ENCODE measurements at places on chromosomes 1 and 21.
A peak's percentile ranks its signal among the peaks of the same experiment; 100 is the strongest.

DNA sequence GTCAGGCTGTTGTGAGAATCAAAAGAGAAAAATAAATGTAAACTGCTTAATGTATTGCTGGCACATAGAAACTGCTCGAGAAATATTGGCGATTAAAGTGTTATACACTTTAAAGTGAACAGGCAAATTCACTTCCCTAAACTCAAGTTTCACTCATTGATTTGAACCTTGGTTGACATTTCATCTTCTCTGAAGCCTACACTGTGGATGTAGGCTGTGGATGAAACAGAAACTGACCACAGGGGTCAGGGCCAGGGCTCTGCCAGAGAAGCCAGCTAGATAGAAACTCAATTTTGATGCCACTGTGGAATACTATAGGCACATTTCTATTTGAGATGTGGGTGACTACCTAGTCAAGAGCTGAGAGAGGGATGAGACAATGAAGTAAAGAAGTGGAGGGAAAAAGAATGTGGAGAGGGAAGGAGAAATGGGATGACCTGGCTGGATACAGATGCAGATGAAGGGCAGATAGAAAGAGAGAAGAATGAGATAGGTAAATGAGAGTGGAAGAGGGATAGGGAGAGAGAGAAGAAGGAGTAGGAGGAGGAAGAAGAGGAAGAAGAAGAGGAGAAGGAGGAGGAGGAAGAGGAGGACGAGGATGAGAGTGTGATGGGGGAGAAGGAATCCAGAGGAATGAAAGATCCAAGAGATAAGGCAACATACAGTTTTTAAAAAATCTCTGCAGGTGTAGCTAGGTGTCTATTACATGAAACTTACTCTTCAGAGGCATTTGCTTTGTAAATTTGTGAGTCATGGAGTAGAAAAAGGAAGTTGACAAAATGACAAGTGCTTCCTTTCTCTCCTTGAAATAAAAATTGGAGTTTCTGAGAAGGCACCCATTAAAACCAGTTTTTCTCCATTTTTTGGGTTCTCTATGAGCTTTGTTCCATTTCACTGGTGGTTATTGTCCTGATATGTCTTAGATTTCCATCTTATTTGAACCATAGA lies 17.4 kb upstream of the CD1D start:
- no peak for DNase-seq

GRCh38 chr21:28148400-28149064 lies 844.1 kb downstream of the LTN1 start:
- no peak for DNase-seq

DNA sequence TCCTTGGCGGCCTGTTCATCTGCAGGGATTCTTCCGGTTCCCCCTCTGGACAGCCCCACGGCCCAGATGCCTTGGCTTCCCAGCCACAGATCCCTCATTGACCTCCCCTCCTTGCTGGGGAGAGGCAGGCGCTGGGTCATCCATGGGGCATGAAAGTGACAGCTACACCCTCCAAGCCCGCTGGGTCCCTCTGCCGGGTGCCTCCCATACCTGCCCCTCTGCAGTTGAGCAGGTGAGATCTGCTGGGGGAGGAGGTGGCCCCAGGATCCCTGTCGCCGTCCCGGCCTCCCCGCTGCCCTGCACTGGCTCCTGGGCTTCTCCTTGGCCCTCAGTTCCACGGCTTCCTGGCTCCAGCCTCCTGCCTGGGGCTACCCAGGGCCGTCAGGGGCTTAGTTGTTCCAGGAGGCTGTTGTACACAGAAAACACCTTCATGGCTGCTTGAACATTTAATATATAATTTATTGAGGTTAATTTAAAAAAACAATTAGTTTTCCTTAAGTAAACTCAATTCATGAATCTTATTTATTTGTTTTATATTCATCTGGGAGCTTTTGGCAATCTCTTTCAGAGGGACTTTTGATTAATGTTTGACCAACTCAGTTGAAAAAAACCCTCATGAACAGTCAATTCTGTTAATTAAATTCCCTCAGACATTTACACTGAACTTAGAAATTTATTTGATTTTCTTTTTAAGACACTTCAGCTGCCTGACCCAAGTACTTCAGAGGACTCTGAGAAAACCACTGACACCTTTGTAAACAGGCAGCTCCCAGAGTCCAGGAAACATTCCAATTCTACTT lies 67.6 kb upstream of the ABCG1 start:
- DNase-seq: no peak

- DNase-seq: peak; percentile 43
These were observed 44.7 kb downstream of the SLC44A3 start for GRCh38 chr1:94864821-94865220.

DNA sequence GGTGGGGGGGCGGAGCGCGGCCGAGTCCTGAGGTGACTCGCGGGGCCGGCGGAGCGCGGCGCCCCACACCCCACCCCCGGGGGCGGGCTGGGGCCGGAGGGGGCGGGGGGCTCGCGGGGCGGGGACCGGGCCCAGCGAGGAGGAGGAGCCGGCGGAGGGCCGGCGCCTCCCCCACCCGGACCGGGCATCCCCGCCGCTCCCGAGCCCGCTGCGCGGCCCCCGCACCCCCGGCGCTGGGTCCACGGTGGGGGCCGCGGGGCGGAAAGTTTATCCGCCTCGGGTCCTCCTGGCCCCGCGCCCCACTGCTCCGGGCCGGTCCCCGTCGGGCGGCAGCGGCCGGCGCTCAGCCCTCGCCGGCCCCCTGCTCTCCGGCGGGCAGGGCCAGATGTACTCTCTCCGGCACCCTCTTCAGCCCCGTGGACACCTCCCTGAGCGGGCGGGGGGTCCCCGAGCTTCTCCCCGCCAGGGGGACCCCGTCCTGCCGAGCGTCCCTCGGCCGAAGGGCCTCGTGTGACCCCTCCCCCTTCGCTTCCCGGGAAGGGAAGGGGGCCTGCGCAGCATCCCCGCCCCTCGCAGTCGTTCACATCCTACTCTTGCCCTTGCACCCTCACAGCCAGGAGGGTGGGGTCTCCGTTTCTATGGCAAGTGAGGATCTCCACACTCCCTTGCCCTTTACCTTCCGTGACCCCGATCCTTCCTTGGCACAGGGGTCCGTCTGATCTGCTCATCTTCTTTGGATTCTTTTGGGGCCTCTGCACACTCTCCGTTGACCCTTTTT lies 663 bp downstream of the CAMTA1 start:
- DNase-seq: peak; percentile 46

GRCh38 chr1:76012341-76013205 lies 62.0 kb upstream of the ST6GALNAC3 start:
- no peak for DNase-seq

DNA sequence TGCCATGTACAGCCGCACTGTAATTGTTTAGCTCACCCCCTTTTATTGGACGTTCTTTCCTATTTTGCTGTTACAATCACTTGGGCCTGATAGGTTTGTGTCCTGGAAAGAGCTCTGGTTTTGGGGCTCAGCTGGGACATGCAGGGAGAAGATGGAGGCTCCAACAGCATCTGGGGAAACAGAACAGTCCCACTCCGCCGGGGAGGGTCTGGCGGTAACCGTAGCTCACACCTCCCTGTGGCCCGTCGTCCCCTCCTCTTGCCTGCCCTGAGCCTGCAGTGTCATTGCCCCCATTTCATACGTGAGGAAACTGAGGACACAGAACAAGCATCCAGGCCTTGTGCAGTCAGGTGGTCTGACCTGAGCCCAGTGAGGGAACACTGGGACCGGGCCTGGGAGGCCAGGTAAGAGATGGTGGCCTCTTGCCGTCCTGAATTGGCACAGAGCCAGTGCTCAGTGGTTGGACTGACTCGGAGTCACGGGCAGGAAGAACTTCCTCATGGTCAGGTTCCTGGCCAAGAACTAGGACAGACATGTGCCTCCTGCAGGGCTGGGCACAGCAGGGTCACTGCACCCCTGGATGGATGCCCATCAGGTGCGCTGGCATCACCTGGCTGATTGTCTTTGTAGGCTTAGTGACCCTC lies 41.8 kb downstream of the S100B start:
- DNase-seq: peak; percentile 19

- DNase-seq: no peak
These were observed 53.3 kb upstream of the HOOK1 start for GRCh38 chr1:59761443-59761842.

DNA sequence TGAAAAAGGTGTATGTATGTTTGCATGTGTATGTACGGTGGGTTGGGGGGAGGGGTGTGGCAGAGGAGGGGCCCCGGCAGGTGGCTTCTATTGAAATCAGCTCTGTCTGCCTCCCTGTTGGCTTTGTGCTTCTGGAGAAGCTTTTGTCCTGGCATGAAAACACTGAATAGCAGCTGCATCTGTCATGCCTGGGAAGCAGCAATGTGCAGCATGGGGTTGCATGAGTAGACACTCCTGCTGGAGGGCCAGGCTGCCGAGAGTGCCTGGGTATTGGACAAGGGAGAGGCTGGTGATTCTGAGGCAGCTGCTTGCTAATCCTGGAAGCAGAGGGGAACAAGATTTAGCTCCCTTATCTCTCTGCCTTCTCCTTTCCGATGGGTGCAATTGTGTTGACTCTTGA lies 20.5 kb downstream of the MAPKAPK2 start:
- DNase-seq: peak; percentile 45

- no peak for DNase-seq
These were observed 84.2 kb downstream of the LACTBL1 start for GRCh38 chr1:22888320-22889075.

DNA sequence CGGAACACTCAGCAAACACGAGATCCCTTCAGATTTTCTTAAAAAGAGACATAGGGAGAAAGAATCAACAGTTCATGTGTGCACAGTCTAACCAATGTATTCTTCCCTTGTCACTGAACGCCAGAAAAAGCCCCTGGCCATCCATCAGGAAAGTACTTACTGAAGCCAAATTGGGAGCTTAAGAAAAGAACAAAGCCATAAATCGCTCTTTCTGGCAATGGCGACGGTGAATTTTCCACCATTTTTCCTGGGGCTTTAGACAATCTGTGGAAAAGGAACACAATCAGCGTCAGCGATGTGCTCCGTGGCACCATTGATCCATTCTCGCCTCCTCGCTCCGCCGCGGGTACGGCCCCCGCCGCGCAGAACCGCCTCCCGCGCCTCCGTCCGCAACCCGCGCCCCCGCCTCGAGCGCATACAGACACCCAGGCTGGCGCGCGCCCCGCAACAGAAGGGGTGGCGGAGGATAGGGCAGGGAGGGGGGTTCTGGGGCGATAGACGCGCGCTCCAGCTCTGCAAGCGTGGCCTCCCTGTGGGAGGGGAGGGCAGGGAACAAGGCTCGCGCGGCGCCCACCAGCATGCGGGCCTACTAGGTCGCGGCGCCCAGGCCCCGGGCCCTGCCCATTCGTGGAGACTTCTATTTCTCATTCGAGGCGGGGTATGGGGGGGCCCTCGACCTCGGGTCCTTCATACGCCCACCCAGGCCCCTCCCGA lies 440 bp downstream of the PIGP start:
- DNase-seq: peak; percentile 87

- DNase-seq: no peak
These were observed 12.4 kb downstream of the GPBP1L1 start for GRCh38 chr1:45673956-45674355.

DNA sequence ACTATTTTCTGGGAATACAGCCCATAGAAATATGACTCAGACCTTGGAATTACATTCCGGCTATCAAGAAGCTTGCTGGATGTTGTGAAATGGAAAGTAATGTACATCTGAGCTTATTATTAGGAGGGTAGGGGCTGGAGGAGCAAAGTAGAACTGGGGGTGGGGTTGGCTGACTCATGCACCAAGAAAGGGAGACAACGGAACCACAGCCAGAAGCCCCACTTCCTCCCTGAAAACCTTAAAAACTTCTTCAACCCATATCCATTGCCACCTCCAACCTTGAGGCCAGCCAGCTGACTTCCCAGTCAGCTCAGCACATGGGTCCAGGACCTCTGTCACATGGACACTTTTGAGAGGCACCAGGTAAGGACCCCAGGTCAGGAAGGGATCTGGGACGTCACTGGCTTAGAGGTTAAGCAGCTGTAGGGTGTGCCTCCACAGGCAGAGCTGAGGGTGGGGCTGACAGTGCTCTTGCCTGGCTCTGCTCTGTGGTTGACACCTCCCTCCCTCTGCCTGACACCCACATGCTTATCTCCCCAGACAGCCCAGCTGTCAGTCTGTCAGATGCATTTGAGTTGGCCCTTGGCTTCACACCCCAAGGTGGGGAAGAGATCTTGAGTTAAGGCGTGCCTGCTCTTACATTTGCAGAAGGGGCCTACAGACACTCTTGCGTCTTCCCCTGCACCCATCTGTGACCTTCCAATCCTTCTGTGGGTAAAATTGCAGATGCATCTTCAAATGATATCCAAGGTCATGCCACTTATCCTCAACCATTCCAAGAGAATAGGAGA lies 5.7 kb upstream of the ZNF683 start:
- DNase-seq: peak; percentile 23

DNA sequence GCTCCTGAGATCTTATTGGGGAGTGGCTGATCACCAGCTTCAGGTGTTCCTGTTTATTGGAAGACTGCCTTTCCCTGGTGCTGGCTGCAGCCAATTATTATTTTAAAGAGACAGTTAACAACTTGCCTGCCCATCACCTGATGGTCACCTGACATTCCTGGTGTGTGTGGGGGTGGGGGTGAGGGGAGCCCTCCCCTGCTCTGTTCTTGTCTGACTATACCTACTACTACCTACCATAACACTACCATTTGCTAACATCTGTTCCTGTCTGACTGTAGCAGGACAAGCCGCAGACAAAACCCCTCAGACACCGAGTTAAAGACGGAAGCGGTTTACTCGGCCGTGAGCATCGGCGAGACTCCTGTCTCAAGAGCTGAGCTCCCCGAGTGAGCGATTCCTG lies 54.9 kb upstream of the NBPF3 start:
- no peak for DNase-seq

All from hindlimb muscle (tissue), 1 donor.